Uterus (tissue), 4 donors: ENCODE measurements at places on chromosomes 13 and 19. TPM values are rescaled to one million over a fixed set of nuclear protein-coding genes. Genes with fewer than 3 reads are reported as not detected.

GRCh38 chr13:46685006-46685730, 111.8 kb downstream of the ESD start:
- no peak for DNase-seq

DNA sequence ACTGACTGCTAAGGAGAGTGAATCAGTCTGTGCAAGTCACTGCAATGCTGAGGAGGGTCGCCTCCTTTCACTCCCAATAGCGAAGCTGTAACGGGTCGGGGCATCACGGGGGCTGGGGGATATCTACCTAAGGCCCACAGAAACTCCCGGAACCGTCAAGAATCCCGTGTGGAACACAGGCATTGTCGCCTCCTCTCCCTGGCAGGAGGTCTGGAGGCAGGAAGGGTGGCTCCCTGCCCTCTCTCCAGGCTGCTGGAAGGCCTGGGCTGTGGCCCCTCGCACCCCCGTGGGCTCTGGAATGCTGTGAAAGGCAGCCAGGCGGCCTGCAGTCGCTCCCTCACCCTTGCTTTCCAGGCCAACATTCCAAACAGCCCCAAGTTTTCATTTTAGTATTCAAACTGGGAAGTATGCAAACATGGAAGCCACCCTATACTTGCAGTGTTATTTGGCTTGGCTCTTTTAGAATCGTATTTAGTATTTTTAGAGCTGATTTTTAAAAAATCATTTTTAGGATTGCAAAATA, 109.4 kb downstream of the CRYL1 start:
- DNase-seq = no peak

DNA sequence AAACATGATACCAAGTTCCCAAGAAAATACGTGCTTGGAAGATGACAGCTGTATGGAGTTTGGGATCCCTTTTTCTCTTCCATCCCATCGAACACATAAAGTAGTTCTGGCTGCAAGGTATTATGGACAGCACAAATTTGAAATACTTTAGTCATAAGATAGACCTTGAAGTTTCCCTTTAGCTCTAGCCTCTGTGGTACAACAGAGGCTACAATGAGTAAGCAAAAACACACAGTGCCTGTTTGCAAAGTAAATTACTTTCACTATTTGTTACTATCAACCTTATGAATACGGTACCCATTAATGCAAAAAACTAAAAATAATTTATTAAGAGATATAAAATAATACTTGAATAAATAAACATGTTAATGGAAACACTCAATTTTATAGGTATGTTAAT, 21.0 kb upstream of the LRCH1 start:
- DNase-seq = no peak

DNA sequence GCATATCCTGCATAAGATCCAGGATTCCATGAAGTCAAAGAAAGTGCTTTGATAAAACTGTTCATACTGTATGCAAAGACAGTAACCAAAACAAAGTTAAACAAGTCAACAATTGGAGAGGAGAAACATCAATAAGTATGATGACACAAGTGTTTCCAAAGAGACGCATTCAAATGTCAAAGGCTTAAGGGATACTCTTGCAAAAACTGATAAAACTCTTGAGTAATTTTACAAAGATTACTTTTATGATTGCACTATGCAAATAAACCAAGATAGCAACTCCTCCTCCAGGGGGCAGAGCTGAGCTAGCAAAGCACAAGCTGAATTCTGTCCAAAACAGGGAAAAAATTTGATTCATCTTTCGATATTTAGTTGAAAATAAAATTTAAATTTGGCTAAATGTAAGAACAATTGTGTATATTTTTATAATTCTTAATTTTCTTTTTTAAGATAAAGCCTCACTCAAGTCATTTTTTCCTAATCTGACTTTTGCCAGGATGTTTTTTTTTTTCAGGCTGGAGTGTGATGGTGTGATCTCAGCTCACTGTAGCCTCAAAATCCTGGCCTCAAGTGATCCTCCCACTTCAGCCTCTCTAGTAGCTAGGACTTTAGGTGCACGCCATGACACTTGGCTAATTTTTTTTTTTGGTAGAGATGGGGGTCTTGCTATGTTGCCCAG, 84.0 kb downstream of the MZT1 start:
- DNase-seq = no peak

DNA sequence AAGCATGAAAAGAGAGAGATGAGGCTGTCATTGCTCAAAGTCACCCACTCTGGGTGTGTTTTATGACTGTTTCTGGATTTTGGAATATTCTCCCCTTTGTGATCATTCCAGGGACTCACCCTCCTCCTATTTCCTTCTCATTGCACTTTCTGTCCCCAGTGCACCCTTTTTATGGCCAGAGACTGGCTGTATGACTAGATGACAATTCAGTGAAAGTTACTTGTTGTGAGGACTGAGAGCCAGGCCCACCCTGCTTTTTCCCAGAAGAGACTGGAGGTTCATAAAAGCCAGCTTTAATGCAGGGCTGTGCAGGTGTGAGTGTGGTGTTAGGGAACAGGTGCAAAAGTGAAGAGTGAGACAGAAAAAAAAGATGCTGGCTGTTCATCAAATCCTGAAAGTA, 17.3 kb downstream of the CEACAM7 start:
- no peak for DNase-seq

Gene BCL3
- 10.0 TPM for total RNA-seq

- DNase-seq = no peak
These were observed 484.5 kb downstream of the TDRD3 start for GRCh38 chr13:60881507-60881906.

Gene TOMM40
- 10.5 TPM for total RNA-seq

Gene CALR3
- not detected for total RNA-seq
